Endothelial cell of umbilical vein (primary cell): ENCODE measurements at places on chromosomes 2 and 18.

DNA sequence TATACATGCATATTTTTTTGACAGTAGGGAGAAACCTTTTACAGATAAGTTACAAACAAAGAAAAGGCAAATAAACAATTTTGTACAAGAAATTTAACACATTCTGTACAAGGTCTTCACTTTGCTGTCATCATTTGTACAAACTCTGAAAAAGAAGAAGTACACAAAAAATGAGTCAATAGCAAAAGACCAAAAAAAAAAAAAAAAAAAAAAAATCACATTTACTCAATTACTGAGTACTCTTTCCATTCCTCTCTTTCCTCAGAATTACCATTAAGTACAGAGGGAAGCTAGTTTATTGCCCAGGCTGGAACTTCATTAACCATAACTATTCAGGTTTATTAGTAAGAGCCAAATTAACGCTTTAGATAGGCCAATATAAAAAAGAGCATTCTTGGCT lies 5.6 kb upstream of the STPG4 start:
- no peak for DNase-seq

GRCh38 chr2:171086352-171087290 lies 74.1 kb downstream of the TLK1 start:
- DNase-seq, result peak; percentile 92

DNA sequence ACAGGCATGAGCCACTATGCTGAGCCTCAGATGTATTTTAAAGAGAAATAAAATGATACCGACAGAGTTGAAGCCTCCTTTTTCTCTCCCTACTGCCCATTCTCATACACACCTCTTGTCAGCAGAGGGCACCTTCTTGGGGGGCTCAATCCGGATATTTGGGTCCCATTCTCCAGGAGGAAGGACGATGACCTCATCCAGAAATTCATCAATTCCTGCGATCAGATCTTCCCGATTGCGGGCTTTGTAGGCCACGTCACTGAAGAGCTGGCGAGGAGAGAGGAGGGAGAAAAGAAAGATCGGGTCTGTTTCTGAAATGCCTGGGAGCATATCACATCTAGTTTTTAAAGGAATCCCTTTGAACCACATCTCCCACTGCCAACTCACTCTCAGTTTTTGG lies 54.4 kb downstream of the MTHFD2 start:
- no peak for DNase-seq

DNA sequence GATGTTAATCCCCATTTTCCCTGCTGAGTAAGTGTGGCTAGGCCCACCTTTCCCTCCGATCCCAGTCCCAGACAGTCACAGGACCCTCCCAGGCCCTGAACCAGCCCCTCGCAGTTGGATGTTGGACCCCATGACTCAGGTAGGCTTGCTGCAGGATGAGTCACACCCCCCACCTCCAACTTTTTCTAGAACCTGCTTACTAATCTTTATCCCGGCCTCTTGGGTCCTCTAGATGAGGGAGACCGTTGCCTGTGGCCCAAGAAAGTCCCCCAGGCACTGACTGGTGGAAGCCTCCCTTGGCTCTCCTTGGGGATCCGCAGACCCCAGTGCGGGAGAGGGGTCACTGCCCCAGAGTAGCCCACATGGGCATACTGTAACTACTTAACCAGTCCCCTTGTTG lies 98.5 kb downstream of the SMAD7 start:
- no peak for DNase-seq

DNA sequence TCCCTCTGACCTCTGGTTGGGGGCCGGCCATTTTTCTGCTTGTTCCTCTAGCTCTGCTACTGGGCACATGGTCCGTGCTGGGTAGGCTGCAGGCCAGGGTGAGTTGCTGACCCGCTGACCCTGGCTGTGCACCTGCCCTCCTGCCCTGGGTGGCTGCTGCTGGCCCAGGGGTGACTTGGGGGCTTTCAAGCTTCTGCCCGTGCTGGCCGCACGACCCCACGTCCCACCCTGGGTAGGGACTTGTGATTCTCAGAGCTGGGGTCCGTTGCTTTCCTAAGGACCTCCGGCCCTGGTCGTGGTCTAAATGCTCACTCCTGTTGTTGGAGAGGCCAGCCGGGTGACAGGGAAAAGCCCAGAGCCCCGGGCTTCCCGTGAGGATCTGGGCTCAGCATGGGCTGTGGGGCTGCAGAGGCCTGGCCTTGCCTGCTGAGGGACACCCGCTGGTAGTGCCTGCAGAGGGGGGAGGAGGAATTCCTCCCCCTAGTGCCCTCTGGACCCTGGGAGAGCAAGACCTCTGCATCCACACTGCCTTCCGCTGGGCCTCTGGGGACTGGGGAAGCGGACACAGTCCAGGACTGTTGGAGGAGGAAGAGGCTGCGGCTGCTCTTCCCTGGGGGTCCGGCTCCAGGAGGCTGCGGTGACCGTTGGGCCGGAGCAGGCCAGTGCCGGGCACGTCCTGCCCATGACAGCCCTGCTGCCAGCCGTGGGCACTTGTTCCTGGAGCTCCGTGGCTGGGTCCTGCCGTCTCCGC lies 6.3 kb upstream of the GAL3ST2 start:
- no peak for DNase-seq

GRCh38 chr2:27730980-27731691 lies 40.4 kb upstream of the MRPL33 start:
- DNase-seq, result no peak

DNA sequence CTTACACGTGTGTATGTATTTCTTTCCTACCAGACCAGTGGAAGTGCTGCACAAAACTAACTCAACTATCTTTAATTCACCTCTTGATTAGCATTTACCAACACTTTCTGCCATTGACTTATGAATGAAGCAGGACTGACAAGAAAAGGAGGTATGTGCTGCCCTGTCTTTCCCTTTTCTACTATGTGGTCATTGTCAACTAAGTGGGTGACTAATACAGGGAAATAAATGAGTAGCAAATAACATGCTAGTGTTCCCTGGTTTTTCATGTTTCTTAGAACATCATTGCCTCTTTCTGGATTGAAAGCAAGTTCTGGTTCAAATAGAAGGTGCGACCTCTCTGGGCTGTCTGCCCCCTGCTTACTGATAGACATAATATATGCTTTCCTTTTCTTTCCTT lies 58.0 kb downstream of the LINC00305 start:
- no peak for DNase-seq

DNA sequence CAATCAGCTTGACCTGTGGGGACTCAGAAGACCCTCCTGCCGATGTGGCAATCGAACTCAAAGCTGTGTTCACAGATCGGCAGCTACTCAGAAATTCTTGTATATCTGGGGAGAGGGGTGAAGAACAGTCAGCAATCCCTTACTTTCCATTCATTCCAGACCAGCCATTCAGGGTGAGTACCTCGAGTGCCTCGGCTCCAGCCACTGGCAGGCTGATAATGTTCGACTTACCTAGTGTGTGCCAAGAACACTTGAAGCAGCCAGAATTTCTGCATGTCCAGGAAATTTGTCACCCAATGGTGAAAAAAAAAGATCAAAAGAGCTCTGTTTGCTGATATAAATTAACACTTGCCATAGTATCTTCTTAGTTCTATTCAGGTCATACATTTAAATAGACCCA lies 2.3 kb downstream of the LGALSL start:
- DNase-seq, result no peak

DNA sequence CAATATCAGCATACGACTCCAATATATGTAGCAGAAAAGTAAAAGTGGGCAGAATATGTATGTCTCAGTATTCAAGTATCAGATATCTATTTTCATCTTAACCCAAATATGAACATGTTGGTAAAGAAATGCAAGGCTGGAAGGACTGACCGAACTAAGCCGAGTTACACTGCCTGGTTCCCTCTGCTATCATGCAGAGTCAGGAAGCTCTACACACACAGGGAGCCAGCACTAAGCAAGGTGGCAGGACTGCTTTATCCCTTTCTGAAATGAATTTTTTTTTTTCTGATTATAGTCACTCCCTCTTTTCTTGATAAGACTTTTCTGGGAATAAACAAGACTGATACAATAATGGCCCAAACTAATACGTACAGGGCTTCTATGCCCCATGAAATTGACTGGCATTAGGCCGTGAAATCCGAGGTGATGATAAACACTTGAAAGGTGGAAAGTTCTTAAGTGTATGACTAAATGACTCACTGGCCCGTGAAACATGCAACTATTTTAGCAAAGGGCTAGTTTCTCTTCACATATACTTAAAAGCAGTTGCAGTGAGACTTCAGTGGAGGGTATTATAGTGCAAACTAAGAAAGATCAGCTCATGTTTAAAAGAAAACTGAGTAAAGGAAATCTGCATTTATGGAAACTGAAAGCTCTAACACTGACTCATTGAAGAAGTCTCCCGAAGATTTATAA lies 14.9 kb downstream of the DPP4 start:
- no peak for DNase-seq

DNA sequence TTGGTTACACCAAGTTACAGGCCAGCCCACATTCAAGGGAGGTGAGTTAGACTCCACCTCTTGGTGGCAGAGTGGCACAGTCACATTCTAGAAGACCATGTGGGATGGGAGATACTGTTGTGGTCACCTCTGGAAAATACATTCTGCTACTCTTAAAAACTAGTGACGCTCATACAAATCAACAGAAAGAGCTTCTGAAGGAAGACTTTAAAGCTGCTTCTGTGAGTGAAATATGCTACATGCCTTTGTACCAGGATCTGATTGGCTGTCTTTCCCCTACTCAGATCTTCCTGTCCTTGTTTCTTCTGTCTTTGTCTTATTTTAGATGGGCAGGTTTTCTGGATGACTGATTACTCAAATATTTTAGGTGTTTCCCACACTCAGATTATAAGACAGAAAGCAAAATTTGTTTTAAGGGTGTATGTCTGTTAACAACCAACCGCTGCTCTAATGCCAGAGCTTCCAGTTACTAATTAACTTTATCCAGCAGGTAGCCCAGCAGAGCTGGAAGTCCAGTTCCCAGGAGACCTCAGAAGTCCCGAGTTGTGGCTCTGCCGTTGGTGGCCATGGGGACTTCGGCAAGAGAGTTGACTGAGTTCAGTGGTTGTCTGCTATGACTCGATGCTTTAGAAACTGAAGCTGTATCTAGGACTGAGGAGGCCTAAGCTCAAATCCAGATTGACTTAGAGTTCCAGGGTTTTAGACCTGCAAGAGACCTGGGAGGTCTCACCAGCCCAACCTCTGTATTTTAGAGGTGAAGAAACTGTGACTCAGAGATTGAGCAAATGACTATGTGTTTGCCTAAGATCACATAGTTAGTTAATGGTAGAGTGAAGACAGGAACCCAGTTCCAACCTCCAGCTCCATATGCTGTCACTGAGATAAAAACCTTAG lies 7.4 kb downstream of the IL1R2 start:
- no peak for DNase-seq

- DNase-seq, result no peak
These were observed 663.3 kb upstream of the ZNF804A start for GRCh38 chr2:183935005-183935404.

DNA sequence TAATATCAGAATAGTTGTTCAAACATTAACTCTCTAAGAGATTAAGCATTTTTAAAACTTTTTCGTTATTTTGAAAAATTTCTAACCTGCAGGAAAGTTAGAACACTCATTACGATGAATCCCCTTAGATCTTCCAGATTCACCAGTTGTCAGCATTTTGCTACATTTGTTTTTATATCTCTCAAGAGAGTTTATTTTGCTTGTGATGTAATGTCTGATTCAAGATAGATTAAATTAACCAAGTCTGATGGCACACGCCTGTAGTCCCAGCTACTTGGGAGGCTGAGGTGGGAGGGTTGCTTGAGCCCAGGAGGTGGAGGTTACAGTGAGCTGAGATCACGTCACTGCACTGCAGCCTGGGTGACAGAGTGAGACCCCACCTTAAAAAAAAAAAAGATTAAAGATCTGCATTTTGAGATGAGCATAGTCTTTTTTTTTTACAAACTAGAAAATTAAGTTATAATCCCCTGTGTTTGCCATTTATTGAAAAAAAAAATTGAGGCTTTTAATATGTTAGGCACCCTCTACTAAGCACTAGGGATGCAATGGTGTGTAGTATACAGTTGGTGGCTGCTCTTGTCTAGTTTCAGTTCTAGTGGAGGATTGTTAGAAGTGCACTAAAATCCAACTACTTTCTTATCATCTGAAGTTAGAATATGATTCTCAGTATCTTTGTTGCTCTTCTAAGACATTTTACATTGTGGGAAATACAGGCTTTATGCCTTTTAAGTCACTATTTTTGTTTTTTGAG lies 20.9 kb downstream of the RAB10 start:
- DNase-seq, result no peak

GRCh38 chr2:10327896-10328669 lies 25.4 kb downstream of the HPCAL1 start:
- no peak for DNase-seq

DNA sequence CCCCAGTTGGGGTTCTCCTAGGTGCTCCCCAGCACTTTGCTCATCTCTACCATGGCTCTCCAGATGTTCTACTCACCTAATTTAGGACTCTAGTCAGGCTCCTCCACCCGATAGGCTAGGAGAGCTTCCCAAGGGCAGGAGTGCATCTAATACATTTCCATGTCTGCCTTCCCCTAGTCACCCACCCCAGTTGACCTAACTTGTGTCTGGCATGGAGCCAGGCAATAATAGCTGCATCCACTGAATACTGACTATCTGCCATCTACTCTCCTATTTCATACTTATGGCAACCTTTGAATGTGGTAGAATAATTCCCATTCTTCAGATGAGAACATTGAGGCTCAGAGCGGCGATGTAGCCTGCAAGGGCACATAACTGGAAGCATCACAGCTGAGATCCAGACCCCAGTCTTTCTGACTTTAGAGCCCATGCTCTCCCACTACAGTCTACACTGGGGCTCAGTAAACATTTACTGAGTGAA lies 71.8 kb upstream of the YWHAQ start:
- no peak for DNase-seq

DNA sequence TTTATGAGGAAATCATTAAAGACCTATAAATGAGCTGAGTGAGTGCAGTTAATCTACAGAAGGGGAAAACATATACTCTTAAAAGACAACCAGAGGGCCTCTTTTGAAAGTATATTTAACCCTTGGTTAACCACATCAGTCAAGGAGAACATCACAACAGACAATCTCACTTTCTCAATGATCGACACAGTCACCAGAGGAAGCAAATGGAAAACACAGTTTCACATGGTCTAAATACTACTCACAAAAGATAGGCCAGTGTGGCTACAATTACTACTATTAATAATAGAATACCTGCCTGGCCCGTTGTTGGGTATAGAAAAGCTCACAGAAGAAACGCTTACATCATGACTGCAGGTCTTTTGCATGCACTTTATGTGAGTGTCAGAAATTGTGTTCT lies 426.2 kb downstream of the NCKAP5 start:
- DNase-seq, result no peak

DNA sequence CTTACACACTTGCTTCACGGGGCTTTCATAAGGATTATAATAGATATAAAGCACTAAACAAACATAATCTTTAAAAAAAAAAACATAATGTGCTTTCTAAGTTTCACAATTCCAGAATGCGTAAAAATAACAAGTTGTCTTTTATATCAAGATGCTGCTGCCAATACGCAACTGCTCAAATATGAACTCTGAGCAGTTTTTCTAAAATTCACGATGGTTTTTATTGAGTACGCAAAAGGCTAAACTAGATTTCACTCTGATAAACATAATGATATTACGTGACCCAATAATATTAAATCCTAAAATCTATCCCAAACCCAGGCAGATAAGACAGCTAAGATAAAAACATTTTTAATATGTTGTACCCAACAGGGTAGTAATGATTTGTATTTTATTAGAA lies 24.6 kb upstream of the MAT2A start:
- no peak for DNase-seq
